ENCODE measurements at places on chromosomes 2 and 18. TPM values are rescaled to one million over a fixed set of nuclear protein-coding genes. Genes with fewer than 3 reads are reported as not detected.

GRCh38 chr2:161384864-161385263, 31.2 kb upstream of the TBR1 start:
- no peak for DNase-seq

The CD207 gene
- total RNA-seq, result not detected

- DNase-seq, result no peak
Measured at GRCh38 chr2:226001716-226002115, 602.2 kb downstream of the NYAP2 start.

The DCDC2C gene
- not detected for total RNA-seq

GRCh38 chr2:52178845-52179244, 1146.9 kb upstream of the NRXN1 start:
- no peak for DNase-seq

DNA sequence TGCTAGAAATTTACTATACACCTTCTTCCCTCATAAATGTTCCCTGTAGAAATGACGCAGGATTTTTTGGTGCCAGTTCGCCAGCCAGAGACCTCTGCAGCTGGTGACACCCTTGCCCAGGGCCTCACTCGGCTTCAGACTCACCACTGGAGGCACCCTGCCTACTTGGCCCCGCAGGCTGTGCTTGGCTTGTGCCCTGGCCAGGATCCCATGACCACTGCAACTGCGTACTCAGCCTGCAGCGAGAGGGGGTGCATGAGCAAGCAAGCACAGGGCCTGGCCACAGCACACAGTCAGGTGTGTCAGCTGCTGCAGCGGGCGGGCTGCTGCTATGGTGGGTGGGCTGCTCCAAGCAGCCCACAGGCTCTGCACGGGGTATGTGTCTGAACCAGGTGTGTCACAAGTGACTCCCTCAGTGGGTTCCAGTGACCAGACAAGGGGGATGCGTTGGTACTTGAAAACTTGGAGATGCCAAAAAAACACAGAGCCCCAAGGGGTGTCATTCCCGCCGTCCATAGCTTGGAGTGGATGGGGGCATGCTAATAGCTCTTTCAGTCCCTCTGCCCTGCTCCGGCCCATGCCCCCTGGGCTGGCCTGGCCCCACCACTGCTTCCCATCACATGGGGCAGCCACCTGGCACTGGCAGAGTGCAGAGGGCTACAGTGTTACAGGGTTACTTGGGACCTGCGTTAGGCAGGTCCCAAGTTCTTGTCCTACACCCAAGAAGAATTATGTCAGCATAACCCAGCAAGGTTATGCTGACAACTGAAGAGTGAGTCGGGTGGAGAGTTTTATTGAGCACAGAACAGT, 46.6 kb upstream of the TANC1 start:
- DNase-seq, result peak; percentile 3

DNA sequence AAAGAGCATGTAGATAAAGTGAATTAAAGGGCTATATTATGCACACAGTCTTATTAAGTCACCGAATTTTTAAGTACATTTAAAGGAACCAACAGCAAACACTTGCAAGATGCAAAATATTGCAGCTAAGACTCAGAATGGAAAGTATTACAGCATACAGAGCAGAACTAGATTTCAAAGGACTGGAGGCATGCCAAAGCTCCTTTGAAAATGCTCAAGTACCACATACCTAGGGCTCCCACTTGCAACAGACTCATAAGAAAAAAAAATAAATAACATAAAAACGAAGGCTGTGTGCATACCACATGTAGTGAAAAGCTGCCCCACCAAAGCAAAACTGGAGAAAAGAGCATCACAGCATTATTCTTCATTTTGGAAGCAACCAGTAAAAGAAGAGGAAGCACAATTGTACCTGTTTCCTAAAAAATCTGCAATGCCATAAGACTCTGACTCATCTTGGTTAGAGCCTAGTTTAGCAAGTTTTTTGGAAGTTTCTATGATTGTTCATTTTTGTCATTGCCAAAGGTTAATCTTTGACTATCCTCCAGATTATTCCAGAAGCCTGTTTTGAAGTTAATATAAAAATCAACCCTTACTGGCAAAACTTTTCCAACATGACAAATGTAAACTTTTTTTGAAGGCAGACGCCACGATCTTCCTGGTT, 306.0 kb upstream of the COL3A1 start:
- DNase-seq, result peak; percentile 17

- DNase-seq, result no peak
Measured at GRCh38 chr2:115160531-115161080, 718.2 kb downstream of the DPP10 start.

GRCh38 chr2:210577263-210578071, 21.1 kb downstream of the CPS1 start:
- DNase-seq, result peak; percentile 65

DNA sequence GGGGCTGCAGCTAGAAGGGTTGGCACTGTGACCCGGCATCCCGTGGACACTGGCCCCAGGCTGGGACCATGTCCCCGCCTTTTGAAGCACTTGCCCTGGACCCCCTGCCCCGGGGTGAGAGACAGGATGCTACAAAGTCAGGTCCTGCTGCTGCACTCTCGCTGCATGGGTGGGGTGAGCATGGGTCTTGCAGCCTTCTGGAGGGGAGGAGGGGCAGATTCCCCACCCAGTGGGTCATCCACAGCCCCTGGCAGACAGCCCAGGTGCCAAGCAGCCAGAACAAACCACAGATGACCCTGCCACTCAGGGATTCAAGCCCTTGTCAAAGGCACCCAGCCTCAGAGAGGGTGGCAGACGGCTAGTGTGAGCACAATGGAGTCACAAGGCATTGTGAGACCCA, 5.7 kb upstream of the NMUR1 start:
- peak; percentile 29 for DNase-seq

DNA sequence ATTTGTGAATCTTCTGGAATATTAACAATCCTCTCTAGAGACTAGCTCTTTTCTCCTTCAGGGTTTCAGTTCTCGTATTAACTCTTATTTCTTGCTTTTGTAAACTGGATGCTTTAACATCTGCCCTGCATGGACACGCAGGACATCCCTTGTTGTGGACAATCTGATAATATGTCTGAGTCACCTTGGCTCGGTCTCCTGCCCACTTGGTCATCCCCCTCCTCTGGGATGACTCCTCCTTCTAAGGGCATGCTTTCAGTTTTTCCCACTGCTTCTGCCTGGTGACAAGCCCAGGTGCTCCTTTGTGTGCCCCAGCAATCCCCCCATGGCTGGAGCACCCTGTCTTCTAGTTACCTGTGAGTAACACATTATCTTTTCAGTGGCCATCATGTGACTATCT, 460.5 kb downstream of the DSC3 start:
- no peak for DNase-seq

The ZNF804A gene
- total RNA-seq, result not detected

DNA sequence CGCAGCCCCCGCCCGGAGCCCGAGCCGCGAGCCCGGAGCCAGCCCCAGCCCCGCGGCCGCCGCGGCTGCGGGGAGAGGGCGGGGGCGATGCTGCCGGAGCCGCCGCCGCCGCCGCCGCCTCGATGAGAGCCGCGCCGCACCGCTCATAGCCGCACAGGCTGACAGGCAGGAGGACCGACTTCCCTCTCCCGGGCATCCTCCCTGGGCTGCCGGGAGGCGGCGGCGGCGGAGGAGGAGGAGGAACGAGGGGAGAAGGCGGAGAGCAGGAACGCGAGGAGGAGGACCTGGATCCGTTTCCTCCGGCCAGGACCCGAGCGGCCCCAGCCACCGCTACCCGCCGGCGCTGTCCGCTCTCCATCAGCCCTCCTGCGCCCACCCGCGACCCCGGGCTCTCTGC, 370 bp downstream of the KLHL29 start:
- DNase-seq, result peak; percentile 97

GRCh38 chr2:78202366-78202765, 680.2 kb upstream of the LRRTM4 start:
- no peak for DNase-seq

DNA sequence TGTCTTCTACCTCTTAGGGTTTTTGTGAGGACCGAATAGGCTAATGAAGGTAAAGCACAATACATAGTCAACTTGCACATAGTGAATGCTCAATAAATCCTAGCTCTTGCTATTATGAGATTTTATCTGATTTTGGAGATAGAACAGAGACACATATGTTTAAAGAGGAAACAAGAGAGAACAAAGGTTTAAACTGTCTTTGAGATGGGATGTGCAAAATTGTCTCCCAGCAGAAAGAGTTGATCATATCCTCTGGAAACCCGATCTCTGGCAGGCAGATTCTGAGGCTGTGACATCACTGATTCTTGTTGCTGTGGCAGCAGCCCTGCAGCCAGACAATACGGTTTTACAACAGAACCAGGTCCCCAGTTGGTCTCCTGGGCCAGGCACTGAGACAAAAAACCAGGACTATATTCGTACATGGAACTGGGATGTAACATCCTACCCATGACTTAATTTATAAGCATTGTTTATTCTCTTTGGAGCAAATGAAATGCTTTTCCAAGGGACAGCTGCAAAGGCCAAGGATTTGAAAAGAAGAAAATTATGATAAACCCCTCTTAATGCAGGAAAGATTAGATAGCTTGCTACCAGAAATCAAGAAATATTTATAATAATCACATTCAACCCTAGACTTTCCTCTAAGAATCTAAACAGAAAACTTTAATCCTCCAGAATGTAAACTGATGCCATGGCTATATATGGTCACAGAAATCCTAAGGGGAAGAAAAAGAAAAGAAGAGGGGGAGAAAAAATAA, 80.2 kb downstream of the SLC8A1 start:
- DNase-seq, result peak; percentile 29

DNA sequence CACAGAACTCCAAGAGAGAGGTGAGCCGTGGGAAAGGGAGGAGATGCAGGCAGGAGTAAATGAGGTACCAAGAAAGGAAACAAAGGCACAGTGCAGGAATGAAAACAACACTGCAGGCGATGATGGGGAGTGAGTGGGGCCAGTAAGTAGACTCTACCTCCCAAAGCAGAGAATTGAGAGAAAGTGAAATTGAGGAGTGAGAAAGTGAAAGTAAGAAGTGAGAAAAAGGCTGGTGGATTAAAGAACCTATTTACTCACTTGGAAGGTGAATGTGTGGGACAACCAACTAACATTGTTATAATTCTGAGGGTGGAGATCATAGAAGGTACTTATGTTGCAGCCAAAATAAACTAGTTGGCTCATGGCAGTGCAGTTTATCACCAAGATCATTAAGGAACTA, 193.1 kb upstream of the TMEM200C start:
- no peak for DNase-seq

DNA sequence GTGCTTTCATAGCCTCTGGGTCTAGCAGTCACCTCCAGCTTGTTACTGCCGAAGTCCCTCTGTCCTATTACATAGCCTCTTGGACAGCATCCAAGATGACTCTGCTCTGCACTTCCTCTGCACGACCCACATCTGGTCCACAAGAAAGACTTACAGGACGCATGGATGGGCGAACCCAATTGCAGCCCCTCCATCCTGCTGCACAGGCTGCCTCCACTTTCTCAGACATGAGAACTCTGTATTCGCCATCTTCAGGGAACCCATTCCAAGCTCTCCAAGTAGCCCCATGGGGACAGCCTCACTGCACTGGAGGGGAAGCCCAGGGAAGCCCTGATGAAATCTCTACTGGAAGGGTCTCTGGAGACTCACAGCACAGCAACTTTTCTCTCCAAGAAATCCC, 172.1 kb downstream of the GFPT1 start:
- DNase-seq, result no peak

GRCh38 chr2:213089438-213089837, 62.0 kb downstream of the IKZF2 start:
- DNase-seq, result no peak

- no peak for DNase-seq
Measured at GRCh38 chr2:202406445-202406978, 30.4 kb downstream of the BMPR2 start.

GRCh38 chr2:215454519-215455246, 18.8 kb upstream of the FN1 start:
- DNase-seq, result no peak

The MAP2 gene
- 2.2 TPM for total RNA-seq

GRCh38 chr2:59312967-59313940, 1072.1 kb upstream of the FANCL start:
- DNase-seq, result no peak

DNA sequence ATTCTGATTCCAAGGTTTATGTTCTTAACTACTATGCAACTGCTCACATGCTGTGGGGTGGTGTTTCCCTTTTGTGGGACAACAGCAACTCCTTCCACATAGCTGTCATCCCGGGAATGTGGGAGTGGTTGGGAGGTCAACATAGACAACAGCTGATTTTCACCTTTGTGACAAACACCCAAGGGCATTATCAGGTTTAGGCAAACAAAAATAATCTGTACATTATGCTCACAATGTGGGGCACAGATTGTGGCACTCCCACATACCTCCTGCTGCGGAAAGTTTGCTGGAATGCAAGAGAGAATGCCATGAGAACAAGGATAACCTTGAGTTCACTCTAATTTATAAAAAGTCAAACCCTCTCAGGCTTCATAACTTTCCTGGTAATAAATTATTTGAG, 582.6 kb downstream of the CNTNAP5 start:
- DNase-seq, result no peak

GRCh38 chr18:8350628-8351027, 258.6 kb upstream of the RAB12 start:
- DNase-seq, result no peak

DNA sequence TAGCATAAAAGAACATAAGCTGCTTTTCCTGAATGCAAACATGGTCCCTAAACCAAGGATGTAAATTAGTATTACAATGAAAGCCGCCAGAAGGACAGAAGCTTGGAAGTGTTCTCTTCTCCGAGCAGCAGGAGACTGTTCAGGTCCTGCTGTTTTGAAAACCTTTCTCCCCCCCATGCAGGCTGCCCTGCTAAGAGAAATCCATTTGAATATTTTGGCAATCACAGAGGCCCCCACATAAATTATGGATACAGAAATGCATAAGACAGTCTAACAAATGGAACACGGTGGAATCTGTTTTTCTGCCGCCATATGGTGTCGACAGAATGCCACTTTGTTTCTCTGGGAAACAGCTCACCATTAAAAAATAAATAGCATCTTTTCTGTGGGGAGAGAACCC, 600.4 kb upstream of the KLHL29 start:
- no peak for DNase-seq

DNA sequence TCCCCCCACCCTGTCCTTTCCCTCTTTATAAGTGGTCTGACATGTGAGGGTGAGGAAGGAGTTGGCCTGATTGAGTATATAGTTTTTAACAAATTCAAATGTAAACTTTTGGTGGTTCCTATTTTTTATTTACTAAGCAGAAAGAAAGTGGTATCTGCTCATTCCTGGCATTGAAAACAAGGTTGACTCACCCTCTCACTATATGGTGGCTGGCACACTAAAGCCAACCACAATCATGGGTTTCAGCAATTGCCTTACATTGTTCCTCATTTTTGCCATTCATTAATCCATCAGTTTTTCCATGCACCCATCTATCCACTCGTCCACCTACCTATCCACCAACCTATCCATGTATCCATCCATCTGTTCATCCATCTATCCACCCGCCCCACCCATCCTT, 75.4 kb upstream of the IGFBP5 start:
- peak; percentile 53 for DNase-seq

The SERPINB7 gene
- total RNA-seq, result 0.36 TPM

DNA sequence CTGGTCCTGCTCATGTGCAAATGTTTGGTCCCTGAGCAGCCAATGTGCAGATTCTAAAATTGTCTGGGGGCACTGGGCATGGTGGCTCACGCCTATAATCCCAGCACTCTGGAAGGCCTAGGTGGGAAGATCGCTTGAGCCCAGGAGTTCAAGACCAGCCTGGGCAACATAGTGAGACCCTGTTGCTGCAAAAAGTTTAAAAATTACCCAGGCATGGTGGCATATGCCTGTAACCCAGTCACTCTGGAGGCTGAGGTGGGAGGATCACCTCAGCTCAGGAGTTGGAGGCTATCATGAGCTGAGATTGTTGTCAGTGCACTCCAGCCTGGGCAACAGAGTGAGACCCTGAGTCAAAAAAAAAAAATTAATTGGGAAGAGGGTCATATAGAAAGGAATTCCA, 5.1 kb downstream of the LIPG start:
- no peak for DNase-seq

The PPIL3 gene
- 45.2 TPM for total RNA-seq

The OSBPL1A gene
- total RNA-seq, result 51.8 TPM
